DMS53 (cell line): ENCODE measurements at places on chromosomes 11 and 22.
A peak's percentile ranks its signal among the peaks of the same experiment; 100 is the strongest.

DNA sequence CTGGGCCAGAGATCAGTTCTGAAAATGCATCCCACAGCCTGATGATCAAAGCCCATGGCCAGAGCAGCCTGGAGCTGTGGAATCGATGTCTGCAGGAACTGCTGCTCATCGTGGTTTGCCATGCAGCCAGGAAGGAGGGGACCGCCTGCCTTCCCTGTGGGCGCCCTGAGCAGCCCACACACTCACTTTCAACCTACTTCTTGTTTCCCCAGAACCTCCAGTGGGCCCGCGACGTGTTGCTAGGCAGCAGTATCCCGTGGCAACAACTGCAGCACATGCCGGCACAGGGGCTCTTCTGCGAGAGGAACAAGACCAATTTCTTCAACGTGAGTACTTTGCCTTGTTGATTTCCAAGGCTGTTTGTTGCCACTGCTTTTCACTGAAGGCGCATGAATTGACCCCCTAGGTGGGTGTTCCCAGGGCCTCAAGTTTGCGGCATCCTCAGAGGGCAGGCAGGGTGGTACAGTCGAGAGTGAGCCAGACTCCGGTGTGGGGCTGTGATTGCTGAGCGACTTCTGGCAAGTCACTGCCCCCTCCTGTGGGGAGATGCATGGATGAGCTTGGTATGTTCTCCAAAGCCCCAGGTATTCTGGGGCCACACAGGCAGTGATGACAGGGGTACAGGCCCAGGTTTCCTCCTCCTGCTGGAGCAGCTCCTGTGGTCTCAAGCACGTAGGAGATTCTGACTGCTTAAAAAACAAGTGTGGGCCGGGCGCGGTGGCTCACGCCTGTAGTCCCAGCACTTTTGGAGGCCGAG, 47.0 kb upstream of the SUSD2 start:
- no peak for DNase-seq

DNA sequence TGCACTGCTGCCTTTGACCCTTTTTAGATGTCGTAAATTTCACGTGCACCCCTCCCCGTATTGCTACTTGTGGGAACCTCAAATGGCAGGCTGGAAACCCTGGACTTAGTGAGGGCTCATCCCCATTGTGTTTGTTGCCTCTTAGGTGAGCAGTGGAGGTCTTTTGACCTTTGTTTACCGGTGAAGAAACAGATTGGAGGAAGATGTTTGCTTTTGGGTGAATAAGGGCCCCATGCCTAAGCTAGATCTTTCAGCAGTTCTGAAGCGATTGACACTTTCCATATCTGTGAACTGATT, 782 bp downstream of the SMARCB1 start:
- peak; percentile 30 for DNase-seq

- DNase-seq: no peak
Measured at GRCh38 chr22:41308054-41308453, 6.7 kb downstream of the ZC3H7B start.

- no peak for DNase-seq
Measured at GRCh38 chr11:126640186-126640585, 284.7 kb downstream of the ST3GAL4 start.

GRCh38 chr22:46068181-46068592, 82.1 kb upstream of the PPARA start:
- DNase-seq: peak; percentile 26
